ENCODE measurements at places on chromosomes 2 and 18. TPM values are rescaled to one million over a fixed set of nuclear protein-coding genes. Genes with fewer than 3 reads are reported as not detected.

The ZBTB14 gene
- 9.2 TPM for total RNA-seq

The PSMA8 gene
- total RNA-seq: not detected

The DNAH7 gene
- total RNA-seq: 0.99 TPM

The XIRP2 gene
- 0.51 TPM for total RNA-seq

The CDH19 gene
- not detected for total RNA-seq

The LINC00305 gene
- total RNA-seq: not detected

The IL36RN gene
- total RNA-seq: not detected

The TCF23 gene
- total RNA-seq: not detected

The CD226 gene
- total RNA-seq: 0.33 TPM

The TYMS gene
- total RNA-seq: 16.8 TPM

The SULT1C4 gene
- total RNA-seq: 0.26 TPM

The LDLRAD4 gene
- total RNA-seq: not detected

The LIMS4 gene
- total RNA-seq: 0.26 TPM

The HAAO gene
- 2.8 TPM for total RNA-seq

The CXCR1 gene
- not detected for total RNA-seq

The RIT2 gene
- not detected for total RNA-seq

The POTEI gene
- not detected for total RNA-seq

The CRYGC gene
- total RNA-seq: not detected

The CFAP221 gene
- total RNA-seq: not detected

The MAP3K19 gene
- total RNA-seq: not detected

The CD207 gene
- not detected for total RNA-seq

The CRYGD gene
- not detected for total RNA-seq

The FNDC4 gene
- total RNA-seq: 18.3 TPM

The IL37 gene
- not detected for total RNA-seq

The STPG4 gene
- total RNA-seq: 0.33 TPM

The SNTG2 gene
- total RNA-seq: not detected

The HOXD10 gene
- total RNA-seq: not detected

The GNAL gene
- 0.77 TPM for total RNA-seq

The FOXI3 gene
- not detected for total RNA-seq

The GKN2 gene
- not detected for total RNA-seq

The KATNAL2 gene
- 4.6 TPM for total RNA-seq

The C1QL2 gene
- total RNA-seq: not detected

The GALR1 gene
- total RNA-seq: not detected

The ADD2 gene
- 2.5 TPM for total RNA-seq

The CIDEA gene
- total RNA-seq: 0.26 TPM

The TXNDC2 gene
- not detected for total RNA-seq

The PAX8 gene
- total RNA-seq: 0.51 TPM

The LRATD1 gene
- total RNA-seq: 0.51 TPM

The SCN9A gene
- 58.6 TPM for total RNA-seq

The SUPT7L gene
- 18.5 TPM for total RNA-seq

The TMEM247 gene
- total RNA-seq: not detected

The DNAJC5G gene
- total RNA-seq: not detected

The ZNF513 gene
- total RNA-seq: 7.7 TPM

The FHOD3 gene
- 3.1 TPM for total RNA-seq

The BOLL gene
- not detected for total RNA-seq

The ALPP gene
- total RNA-seq: not detected

The RAB10 gene
- total RNA-seq: 94.1 TPM

The ABCG5 gene
- not detected for total RNA-seq

The RAX gene
- not detected for total RNA-seq

The MAP3K20 gene
- total RNA-seq: 138 TPM

The FABP1 gene
- not detected for total RNA-seq

The CNOT9 gene
- 31.4 TPM for total RNA-seq

The PREPL gene
- 67.2 TPM for total RNA-seq

The DES gene
- 69.3 TPM for total RNA-seq

The HOXD3 gene
- total RNA-seq: not detected

The MC5R gene
- total RNA-seq: not detected

The NEU4 gene
- total RNA-seq: not detected

Data from fibroblast of lung (primary cell).